ENCODE measurements at places on chromosomes 12 and 14. TPM values are rescaled to one million over a fixed set of nuclear protein-coding genes. Genes with fewer than 3 reads are reported as not detected.

- no peak for DNase-seq
Observed at GRCh38 chr14:96757456-96757855, 39.7 kb upstream of the VRK1 start.

GRCh38 chr12:82504409-82504808 is 146.1 kb downstream of the METTL25 start:
- DNase-seq = no peak

The MDM1 gene
- total RNA-seq = 15.2 TPM

The CLEC1B gene
- total RNA-seq = not detected

The DIO2 gene
- 40.5 TPM for total RNA-seq
